ENCODE measurements at places on chromosomes 6 and 20.

GRCh38 chr20:33601861-33602260, 60.3 kb upstream of the C20orf144 start:
- no peak for DNase-seq

DNA sequence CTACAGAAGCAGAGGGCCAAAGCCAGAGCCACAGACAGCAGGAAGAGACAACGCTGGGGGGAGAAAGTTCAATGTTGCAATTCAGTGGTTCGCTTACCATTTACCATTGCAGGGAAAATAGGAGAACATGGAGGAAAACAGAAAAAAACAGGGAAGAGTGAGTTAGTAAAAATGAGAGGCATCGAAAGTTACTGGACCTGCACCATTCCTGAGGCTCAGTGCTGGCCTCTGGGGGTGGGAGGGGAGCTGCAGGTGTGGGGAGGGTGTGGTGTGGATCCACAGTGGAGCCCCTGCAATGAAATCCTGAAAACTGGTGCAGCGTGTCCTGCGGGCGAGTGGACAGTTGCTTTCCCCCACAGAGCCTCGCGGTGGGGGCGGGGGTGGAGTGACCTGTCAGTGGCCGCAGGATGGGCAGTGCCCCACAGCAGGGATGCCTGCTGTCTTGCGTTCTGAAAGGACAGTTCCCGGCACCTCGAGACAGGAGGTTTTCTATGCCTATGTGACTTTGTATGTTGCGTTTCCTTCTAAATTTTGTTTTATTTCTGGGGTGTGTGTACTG, 5.7 kb downstream of the TMEM181 start:
- no peak for DNase-seq

GRCh38 chr6:95797054-95797453, 218.7 kb upstream of the FUT9 start:
- no peak for DNase-seq

DNA sequence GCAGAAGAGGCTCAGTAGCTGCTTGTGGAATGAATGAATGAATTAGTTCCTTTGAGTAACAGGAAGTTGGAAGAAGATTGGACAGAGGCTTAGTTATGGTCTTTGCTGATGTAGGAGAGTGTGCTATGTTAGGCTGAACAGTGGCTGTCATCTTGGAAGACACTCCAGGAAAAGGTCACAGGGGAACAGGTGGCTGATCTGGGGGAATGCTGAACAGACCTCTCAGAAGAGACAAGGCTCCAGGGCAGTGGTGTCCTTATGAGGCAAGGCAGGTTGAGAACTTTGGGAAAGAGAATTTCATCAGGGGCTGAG, 62.3 kb downstream of the UTRN start:
- no peak for DNase-seq

DNA sequence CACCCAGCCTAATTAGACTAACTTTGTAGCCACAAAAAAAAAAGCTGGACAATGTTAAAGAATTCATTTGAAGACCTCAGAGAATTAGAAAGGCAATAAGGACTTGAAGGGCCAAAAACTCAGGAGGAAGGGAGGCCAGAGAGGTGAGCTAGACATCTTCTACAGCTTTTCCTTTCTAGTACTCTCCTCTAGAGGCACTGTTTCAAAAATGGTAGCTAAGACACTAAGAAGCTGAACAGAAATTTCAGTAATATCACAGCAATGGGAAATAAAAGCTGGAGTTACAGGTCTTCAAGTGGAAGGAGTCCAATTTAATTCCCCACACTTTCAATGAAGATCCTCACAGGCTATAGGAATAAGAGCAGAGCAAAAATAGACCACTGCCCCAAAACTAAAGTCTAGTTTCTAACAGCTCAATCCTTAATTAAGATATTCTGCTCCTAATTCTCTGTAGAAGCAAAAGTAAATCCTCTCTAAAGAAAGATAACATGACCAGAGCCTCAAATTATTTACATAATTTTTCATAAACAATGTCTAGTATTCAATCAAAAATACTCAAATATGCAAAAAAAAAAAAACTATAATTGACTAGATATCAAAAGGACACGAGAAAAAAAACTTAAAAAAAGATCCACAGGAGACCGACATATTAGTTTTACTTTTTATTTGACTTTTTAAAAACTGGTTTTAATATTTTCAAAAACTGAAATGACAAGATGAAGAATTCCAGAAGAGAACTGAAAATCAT, 63.7 kb downstream of the RNGTT start:
- no peak for DNase-seq

DNA sequence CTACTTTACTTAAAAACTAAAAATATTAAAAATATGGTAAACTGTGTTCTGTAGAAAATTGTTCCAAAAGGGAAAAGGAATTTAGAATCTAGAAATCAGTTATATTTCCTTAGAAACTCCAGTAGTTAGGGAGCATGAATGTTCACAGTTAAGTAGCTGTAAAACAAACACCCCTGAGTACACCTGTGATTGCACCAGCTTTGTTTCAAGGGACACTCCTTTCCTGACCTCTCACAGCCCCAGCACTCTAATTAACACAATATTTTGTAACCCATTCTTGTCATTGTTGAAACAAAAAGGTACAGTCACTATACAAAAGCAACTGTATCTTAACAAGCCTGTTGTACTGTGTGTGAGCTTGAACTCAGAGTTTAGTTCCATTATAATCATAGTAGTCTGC, 72.3 kb downstream of the NCOA7 start:
- DNase-seq = no peak

DNA sequence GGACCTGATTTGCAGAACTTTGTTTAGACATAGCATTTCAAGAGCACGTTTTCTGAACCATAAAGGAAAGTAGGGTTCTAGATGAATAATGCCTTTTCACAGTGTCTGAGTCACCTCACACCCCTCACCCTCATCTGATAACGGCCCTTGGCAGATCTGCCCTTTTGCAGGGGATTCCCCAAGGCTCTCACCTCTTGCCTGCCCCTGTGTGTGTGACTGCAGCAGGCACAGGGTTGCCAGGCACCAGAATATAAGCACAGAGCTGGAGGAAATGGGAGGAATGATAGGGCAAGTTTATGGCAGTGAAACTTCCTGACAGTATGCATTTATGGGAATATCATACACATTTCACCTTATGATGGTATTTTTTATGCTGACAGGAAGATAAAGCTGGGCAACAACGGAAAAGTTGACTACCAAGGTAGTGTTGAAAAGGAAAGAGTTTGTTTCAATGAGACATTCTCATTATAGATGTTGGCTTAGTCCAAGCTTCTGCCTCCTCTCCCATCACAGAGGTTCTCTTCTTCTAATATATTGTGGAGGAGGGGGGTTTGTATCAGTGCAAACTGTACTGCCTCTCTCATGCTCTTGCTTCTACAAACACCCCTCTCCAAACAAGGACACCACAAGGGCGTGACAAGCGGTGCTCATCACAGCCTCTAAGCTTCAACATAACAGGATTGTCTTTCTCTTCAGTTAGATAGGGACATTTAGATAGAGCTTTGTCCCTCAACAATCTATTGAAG, 101.5 kb upstream of the BACH2 start:
- peak; percentile 64 for DNase-seq

DNA sequence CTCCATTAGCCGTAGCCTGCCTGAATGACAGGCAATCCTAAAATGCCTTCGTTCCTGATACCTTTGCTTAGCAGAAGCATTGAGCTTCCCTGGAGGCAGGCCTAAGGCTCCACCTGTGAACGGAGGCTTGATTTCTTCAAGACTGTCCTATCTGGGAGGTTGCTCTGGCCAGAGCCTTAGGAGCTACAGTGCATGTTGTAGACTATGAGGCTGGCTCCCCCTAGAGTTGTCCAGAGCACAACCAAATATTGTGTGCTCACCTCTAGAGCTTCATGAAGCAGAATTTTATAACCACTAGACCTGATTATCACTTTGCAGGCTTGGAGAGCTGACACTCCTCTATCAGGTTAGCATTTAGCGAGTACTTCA, 217.8 kb downstream of the MAFB start:
- DNase-seq = no peak

DNA sequence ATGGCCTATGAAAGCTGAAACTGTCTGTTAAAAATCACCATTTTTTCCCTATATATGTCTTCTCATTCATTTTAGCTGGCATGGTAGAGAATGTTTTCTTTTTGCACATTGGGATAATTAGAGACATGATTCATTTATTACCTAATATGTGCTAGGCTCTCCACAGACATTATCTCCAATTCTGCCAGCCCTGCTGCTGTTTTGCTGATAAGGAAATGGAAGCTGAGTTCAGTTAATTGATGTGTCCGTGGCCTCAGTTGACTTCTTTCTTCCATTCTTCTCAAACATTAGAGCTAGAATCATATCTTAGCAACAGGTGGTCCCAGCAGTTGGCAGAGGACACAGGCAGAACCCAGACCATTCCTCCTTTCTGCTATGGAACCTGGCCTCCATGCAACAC, 644.1 kb upstream of the CITED2 start:
- no peak for DNase-seq

DNA sequence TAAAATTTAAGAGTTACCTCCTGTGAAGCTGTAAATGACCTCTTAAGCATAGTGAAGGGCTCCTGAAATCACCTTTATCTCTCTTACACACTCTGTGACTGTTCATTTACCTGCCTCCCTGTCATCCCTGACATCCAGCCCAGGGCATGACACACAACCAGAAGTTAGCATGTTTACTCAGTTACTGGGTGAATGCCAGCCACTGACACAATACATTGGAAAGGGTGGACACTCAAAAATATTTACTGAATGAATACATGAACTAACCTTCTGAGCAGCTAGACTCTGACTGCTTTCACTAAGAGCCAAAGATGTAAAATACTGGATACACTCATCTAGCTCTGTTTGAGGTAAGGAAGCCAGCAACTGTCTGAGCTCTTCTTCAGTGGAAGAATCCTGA, 25.3 kb downstream of the SERAC1 start:
- no peak for DNase-seq

DNA sequence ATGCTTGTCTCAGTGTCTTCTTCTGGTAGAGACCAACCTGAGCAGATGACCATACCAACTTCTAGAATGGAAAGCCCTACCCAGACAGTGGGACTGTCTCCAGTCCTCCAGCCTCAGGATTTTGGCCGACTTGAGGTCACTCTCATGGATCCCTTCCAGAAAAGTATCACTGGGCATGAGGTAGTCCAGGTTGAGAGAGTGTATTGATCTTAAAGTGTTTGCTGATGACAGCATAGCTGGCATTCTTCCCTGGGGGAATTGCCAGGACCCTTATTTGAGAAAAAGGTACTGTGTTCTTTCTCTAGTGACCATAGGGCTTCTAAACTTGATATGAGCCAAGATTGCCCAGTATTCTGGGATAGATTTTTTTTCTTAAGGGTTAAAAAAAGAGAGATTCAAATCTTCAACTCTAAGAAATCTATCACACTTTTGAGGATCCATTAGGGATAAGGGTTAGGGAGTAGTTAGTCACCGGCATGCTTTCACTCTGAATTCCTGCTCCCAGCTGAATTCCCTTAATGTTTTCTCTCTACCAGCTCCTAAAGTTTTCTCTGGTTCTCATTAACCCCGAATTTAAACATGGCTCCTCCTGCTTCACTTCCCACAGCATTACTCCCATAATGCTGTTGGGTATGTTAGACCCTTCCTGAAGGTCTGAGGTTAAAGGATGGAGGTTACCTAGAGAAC, 73.6 kb upstream of the FLRT3 start:
- no peak for DNase-seq

DNA sequence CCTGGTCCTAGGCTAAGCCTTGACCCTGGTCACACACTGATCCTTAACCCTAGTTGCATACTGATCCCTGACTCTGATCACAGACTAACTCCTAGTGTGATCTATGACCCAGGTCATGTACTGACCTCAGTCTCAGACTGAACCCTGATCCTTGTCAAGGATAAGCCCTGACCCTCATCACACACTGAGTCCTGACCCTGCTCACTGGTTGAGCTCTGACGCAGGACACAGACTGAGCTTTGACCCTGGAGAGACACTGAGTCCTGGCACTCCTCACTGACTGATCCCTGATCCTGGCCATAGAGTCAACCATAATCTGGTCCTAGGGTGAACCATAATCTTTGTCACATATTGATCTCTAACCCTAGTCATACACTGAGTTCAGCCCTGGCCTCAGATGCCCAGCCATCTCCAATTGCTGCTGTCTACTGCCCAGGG, 37.9 kb downstream of the KCNB1 start:
- DNase-seq = no peak

- no peak for DNase-seq
These were observed 153.6 kb upstream of the UST start for GRCh38 chr6:148593130-148593812.

GRCh38 chr20:33443006-33443511, 504 bp downstream of the SNTA1 start:
- no peak for DNase-seq

DNA sequence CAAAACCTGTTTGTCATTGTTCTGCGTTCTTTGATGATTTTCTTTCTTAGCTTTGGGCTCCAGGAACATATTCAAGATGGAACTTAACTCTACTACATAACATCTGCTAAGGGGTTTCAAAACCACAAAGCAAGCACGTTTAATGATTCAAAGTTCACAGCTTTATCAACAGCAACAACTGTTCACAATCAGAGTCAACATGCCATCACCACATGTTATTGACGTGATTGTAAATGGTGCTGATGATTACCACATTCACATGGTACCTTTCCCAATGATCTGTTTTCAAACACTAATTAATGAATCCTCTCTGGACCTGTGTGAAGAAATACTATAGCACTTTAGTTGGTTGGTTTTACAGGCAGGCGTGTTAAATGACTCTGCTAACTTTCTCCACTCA, 180.6 kb upstream of the CEP162 start:
- DNase-seq = no peak

- DNase-seq = peak; percentile 69
These were observed 44.1 kb downstream of the DPPA5 start for GRCh38 chr6:73309785-73310502.

GRCh38 chr20:41279546-41280225, 37.8 kb downstream of the ZHX3 start:
- DNase-seq = no peak

- peak; percentile 66 for DNase-seq
These were observed 27.8 kb downstream of the SLC23A2 start for GRCh38 chr20:4973330-4974097.

DNA sequence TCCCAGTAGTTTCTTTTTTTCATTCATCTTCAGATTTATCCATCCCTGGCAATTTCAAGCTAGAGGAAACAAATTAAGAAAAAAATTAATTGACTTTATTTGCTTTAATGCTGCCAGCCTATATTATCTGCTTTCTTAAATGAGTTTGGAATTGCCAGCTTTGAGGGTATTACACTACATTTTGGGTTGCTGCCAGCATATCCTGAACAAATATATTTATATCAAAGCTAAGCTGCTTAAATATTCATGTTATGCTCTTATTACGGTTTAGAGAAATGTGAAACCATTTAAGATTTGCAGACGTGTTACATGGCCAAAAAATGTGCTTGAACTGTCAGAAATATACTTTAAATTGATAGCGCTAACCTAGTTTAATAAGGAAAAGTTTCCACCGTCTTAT, 59.7 kb downstream of the GRIK2 start:
- DNase-seq = no peak

Measured in B cell (primary cell).